Fibroblast of upper back skin (primary cell): ENCODE measurements at places on chromosomes 7 and 10.
A peak's percentile ranks its signal among the peaks of the same experiment; 100 is the strongest.

GRCh38 chr10:90470966-90471365 lies 386.9 kb downstream of the HTR7 start:
- no peak for DNase-seq

DNA sequence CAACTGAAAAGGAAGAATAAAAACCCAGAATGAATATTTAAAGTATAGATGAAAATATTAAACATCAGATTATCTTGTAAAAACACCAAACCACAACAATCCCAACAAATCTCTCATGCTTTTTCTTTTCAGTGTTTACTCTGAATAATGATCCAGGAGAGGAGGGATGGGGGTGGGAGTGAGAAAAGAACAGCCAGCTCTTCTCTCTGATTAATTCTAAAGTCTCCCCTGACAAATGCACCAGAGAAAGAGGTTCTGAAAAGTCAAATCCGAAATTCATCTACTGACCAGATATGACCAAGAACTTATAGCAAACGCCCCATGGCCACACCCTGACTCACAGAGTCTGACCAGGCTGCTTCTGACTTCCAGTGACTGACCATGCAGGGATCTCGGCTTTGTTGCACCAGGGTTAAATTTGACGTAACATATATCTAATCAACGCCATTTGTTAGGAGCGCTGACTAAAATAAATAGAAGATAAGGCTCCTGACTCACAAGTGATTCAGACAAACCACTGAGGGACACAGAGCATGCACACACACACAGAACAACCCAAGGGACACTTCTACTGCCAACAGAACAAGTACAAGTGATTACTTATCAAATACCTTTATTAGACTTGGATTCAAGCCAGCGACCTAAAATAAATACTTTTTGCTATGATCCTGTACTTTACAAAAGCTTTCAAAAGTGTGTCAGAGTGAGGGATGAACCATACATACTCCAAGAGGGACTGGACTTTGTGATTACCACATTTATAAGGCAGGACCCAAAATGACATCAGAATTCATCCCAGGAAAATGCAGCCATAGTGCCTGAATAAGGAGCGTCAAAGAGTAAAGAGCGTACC lies 9.3 kb upstream of the SPOCK2 start:
- peak; percentile 92 for DNase-seq

- peak; percentile 58 for DNase-seq
Measured at GRCh38 chr10:51117794-51118193, 43.5 kb downstream of the PRKG1 start.

GRCh38 chr7:158601090-158601489 lies 13.5 kb upstream of the PTPRN2 start:
- DNase-seq, result no peak

GRCh38 chr7:56125831-56126230 lies 9.6 kb upstream of the NUPR2 start:
- no peak for DNase-seq

GRCh38 chr7:80967071-80967916 lies 48.4 kb upstream of the SEMA3C start:
- peak; percentile 57 for DNase-seq

DNA sequence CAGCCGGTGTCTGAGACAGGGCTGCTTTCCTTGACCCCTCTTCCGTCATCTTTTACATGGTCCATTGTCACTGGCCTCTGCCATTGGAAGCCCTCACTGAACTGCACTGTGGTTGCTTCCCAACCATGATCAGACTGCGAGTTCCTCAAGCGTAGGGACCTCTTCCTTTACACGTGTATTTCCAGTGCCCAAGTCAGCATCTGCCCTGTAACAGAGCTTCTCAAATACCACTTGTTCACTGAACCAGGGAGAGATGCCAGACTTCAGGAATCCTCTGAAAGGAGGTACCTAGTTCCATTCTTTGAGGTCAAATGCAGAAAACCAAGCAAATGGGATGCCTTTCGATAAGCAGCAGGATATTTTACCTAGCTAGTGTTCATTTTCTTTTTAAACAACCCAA lies 145.1 kb downstream of the NRP1 start:
- no peak for DNase-seq

GRCh38 chr10:117541909-117542705 lies 439 bp upstream of the EMX2 start:
- peak; percentile 97 for DNase-seq

GRCh38 chr7:116293139-116293538 lies 82.8 kb downstream of the TES start:
- DNase-seq, result no peak

DNA sequence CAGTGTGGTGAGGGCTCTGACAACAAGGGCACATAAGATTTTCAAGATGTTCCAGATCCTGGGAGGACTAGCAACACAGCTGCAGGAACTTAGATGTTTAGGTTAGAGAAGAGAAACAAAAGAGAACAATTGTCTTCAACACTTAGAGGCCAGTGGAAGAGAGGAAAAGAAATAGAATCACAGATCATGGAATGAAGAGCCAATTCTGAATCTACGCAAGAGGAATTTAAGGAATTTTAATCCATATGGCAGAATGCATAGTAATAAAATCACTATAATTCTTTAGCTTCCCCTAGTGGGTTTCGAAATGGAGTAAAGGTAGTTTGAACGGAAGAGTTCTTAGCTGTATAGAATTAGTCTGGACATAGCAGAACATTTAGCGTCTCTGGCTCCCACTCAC lies 114.6 kb upstream of the LRRTM3 start:
- peak; percentile 58 for DNase-seq

DNA sequence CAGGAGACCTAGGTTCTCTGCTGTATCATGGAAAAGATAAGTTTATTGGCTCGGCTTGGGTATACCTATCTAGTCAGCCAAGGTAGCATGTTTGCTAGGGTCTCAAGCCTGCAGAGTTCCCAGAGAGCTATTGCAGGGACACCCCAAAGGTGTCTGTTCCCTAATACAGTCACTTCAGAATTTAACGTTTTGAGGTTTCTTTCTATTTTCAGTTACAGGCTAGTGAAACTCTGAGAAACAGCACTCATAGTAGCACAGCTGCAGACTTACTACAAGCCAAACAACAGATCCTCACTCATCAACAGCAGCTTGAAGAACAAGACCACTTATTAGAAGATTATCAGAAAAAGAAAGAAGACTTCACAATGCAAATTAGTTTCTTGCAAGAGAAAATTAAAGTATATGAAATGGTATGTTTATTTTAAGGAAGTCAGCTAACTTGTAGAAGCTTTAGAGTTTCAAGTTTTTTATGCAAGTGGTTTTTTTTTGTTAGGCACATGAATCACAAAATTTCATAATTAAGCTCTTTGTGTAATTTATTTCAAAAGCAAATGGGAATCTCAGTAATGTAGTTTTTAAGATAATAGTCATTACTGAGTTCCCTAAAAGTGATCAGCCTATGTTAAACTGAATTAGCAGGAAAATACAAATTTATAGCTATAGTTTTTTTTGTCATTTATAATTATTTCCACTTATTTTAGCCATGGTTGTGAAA lies 54.9 kb downstream of the AKAP9 start:
- DNase-seq, result no peak

DNA sequence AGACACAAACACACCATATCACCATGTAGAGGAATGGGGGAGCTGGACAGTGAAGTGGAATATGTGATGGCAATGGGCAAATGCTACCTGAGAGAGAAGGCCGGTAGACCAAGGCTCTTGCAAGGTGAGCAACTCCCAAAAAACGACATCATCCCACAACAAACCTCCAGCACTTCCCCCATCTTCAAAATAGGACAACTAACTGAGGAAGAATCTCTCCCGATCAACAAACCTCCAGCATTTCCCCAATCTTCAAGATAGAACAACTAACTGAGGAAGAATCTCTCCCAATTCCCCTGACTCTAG lies 387.2 kb downstream of the PARD3 start:
- no peak for DNase-seq

GRCh38 chr10:31197886-31198285 lies 121.1 kb upstream of the ZEB1 start:
- peak; percentile 70 for DNase-seq

GRCh38 chr10:2680821-2681220 lies 386.5 kb upstream of the PFKP start:
- DNase-seq, result no peak

DNA sequence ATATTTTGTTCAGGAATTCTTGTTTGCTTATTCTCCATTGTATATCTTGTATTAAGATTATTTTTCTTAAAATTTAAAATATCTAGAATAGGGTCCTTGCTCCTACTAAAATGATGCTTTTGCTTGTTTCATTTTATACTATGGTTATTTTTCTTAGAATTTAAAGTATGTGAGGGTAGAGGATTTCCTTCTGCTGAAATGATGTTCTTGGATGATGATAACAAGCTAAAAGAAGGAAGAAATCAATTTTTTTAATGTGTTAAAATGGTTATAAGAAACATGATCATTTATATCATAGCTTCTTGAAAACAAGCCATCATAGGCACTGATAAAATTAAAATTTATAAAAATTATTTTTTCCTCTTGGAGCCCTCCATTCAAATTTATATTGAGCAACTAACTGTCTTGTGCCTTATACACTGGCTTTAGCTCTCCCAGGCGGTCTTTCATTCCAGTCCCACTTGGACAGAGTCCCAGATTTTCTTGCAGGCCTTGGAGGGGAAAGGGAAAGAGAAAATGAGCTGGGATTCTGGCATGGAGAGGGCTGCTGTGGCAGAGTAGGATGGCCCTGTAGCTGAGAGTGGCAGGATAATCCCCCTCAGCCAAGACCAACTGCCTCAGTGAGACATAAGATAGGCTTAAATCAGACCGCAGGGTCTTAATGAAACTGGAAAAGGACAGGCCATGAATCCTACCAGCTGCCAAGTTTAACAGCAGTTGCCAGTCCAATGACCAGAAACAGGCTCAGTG lies 60.2 kb downstream of the DNAJB9 start:
- peak; percentile 53 for DNase-seq

DNA sequence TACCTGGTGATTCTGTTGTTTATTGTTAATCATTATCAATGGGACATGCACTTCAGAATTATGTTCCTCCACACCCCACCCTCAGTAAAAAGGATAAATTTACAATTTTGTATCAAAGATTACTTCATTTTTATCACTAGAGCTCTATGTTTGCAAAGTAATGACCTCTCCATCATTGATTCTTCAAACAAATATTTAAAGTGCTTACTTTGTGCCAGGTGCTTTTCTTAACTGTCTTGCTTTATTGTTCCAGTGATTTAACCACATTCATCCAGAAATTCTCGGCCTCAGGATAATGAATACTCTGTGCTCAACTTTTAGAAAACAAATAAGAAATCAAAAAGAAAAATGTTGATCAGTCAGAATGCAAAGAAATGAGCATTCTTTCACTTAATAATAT lies 144.9 kb upstream of the FOXP2 start:
- no peak for DNase-seq

- DNase-seq, result peak; percentile 77
Measured at GRCh38 chr10:36499693-36500092, 625.7 kb upstream of the ANKRD30A start.

- DNase-seq, result no peak
Measured at GRCh38 chr10:31381766-31382316, 62.8 kb downstream of the ZEB1 start.

DNA sequence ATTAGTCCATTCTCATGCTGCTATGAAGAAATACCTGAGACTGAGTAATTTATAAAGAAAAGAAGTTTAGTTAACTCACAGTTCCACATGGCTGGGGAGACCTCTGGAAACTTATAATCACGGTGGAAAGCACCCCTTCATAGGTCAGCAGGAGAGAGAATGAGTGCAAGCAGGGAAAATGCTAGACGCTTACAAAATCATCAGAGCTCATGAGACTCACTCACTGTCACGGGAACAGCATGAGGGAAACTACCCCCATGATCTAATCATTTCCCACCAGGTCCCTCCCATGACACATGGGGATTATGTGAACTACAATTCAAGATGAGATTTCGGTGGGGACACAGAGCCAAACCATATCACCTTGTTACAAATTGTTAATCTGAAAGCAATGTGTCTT lies 15.8 kb downstream of the TAS2R39 start:
- DNase-seq, result no peak

- peak; percentile 58 for DNase-seq
Measured at GRCh38 chr7:33903791-33904680, 1.3 kb upstream of the BMPER start.

DNA sequence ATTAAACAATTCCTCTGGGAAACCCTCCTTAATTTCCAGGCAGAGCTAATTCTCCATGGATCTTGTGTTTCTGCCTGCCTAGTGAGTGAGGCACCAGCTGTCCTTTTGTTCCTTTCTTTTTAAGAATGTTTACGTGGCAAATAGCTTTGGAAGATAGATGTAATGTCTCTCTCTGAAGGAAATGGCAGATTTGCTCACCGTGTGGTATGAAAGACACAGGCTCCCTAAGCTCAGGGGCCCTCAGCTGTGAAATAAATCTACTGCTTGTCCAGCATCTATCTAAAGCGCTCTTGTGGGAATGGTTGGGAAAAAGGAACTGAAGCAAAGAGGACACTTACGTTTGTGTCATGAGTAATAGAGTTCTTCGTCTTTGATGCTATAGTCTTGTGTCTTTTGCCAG lies 64.6 kb downstream of the FAS start:
- peak; percentile 23 for DNase-seq

- DNase-seq, result no peak
Measured at GRCh38 chr7:131031099-131031868, 296.4 kb upstream of the MKLN1 start.

GRCh38 chr7:41466760-41467384 lies 236.0 kb downstream of the INHBA start:
- no peak for DNase-seq

GRCh38 chr10:11742009-11742778 lies at the start of gene ECHDC3:
Gene ECHDC3, plus strand, starts transcription at chr10:11742382. Its CDS starts 195 bp downstream, at chr10:11742577.
- DNase-seq, result peak; percentile 17

GRCh38 chr7:100407285-100408180 lies 21.0 kb downstream of the ZCWPW1 start:
- peak; percentile 76 for DNase-seq

GRCh38 chr7:29879609-29880008 lies 73.3 kb downstream of the WIPF3 start:
- peak; percentile 73 for DNase-seq

- DNase-seq, result no peak
Measured at GRCh38 chr10:113457408-113457807, 95.4 kb upstream of the HABP2 start.
